ENCODE measurements at places on chromosomes 4 and X.

DNA sequence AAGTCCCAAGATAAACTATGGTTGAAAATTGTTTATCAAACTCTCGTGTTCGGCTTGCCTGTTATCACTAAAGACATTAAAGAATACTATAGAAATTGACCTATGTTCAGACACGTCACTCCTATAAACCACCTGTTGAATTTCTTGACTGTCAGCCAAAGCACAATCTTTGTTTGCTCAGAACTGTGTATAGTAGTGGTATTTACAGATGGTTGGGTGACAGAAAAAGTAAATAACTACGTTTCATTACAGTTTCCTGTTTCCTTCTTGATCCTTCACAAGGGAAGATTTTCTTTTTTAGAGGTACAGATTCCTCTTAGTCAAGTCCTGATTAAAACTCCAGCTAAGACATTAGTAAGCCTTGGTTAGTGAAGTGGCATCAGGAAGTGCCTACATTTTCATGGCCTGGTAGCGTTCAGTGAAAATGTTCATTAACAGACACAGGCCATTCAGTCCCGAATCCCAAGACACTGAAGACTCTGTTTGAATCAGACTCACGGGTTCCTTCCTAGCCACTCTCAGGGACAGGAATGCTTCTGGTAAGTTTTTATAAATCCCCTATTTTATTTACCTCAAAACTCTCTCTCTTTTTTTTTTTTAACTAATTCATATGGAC, at the start of gene SMIM31:
TSS of gene SMIM31 (plus strand) at position 259 of the 616 bp plus-strand sequence. CDS start 16,313 bp downstream, outside the sequence.
- no peak for DNase-seq

DNA sequence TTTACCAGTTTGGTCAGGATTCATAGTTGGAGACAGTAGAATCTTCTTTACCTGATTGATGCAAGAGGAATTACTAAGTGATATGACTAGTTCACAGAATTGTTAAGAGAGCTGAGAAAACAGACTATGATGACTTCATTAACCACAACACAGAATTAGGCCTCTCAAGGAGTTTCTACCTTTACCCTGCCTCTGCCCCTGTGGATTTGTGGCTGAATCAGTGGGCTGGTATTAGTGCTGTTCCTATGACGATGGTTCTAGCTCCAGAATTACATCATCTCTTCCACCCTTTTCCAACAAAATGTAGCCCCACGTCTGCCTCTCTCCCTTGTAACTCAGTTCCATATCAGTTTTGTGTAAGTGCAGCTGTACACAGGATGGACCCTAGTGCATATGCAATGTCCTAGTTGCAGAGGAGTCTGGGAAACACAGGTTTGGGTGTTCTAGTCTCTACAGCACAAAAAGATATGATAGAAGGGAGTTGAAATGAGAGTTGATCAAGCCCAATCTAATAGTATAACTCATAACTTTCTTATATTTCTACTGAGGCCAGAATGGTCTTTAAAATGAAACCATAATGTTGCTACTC, 99.3 kb downstream of the ANXA5 start:
- DNase-seq = peak; percentile 1

DNA sequence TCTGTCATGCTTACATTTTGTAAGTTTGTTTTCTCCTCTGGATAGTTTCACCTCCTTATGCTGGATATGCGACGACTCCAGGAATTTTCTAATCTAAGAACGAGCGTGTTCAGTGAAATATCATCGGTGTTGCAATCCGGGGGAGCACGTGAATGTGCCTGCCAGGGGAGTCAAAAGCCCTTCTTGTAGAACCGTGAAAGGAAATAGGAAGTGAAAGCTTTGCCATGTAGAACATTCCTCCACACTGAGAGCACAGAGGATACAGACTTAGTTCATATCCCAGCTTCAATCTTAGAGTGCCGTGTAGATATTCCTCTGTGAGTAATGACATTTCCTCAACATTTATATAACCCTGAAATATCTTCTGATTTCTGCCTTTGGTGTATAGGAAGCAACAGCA, 121.2 kb downstream of the VEGFC start:
- DNase-seq = no peak

DNA sequence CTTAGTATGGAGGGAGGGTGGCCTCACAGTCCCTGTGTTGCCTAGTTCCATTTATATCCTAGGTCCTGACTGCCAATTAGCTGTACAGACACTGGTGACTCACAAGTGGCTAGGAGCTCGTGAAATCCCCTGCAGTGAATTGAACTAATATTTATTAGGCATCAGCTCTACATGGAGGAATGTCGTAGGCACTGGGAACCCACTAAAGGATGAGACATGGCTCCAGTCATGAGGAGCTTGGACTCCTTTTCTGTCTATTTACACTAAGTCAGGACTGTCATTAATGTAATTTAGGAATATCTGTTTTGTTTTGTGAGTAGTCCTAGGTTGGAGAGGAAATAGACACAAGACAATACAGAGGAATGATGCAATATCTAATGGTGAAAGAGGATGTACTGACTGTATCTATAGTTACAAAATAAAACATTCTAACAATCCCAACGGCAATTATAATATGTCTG, 67.7 kb downstream of the MID1IP1 start:
- DNase-seq = no peak

DNA sequence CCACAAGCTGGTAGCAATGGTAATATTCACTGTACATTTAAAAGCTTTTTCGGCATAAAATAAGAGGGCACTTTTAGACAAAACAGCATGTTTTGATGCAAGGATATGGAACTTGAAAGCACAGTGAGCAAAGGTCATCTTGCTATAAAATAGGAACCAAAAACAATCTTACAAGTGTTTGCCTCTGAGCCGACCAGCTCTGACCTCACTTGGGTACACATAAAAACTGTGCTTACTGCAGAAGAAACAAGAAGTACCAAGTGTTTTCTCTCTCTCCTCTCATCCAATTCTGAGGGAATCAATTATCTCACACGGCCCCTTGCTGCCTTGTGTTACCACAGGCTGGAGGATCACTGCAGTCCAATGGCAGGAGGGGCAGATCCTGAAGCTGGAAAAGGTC, 4.8 kb upstream of the IQSEC2 start:
- DNase-seq = no peak

- no peak for DNase-seq
Measured at GRCh38 chrX:119878740-119879139, 7.1 kb downstream of the NDUFA1 start.

GRCh38 chr4:174222266-174222872, 61.1 kb downstream of the FBXO8 start:
- DNase-seq = no peak

- DNase-seq = no peak
Measured at GRCh38 chrX:112058255-112058654, 24.3 kb downstream of the TRPC5 start.

GRCh38 chr4:79273915-79274314, 51.9 kb downstream of the NAA11 start:
- no peak for DNase-seq

DNA sequence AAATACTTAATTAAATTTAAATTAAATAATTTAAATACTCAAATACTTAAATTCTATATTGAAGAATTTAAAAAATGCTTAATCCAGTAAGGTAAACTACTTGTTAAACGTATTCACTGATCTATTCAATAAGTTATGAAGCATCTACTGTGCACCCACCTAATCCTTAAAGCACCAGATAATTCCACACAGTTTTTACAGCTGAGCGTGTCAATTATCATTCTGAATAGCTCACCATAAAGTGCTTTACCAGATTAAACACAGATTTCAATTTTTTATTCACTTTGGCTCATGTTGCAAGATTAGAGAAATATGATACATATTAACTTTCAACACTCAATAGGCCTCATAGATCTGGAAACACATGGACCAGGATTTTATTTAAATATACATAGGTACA, 79.2 kb upstream of the DDIT4L start:
- DNase-seq = no peak

DNA sequence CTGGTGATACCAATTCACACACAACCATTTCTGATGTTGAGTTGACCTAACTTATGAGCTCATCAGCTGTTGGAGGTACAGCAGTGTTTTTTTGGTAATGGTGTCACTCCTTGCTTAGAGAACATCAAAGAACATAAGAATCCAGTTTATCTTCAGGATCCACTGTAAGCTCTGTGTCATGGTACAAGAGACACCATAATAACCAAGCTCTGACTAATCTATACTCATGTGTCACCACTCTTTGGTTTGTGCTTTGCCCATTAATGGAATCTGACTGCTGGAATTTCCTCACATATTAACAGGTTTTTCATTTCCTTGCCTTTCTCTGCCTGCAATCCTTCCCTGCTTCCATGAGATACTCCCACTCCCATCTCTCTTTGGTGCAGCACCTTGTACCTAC, 735.1 kb upstream of the LCORL start:
- no peak for DNase-seq

DNA sequence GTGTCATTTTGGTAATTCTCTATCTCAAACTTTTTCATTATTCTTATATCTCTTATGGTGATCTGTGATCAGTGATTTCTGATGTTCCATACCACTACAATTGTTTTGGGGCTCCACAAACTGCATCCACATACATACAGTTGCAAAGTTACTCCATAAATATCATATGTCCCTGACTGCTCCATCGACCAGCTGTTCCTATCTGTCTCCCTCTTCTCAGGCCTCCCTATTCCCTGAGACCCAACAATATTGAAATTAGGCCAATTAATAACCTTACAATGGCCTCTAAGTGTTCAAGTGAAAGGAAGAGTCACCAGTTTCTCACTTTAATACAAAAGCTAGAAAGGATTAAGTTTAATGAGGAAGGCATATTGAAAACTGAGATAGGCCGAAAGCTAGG, 108.7 kb downstream of the ANAPC10 start:
- no peak for DNase-seq

DNA sequence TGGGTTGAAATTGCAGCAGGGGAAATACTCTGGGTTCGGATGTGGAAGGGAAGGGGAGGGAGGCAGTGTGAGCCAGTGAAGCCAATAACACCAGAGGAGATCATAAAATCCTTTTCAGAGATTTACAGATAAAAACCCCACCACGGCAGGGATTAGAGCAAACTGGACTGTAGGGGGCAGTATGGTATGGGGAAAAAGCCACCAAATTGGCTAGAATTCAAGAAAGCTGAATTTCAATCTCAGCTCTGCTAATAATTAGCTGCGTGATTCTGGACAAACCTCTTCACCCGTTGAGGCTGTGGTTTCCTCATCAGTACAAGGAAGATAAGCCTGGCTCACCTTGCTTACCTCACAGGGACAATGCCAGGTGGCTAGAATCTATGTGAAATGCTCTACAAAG, 108.1 kb downstream of the ATG4A start:
- no peak for DNase-seq

GRCh38 chr4:37219242-37219641, 25.3 kb upstream of the NWD2 start:
- no peak for DNase-seq

DNA sequence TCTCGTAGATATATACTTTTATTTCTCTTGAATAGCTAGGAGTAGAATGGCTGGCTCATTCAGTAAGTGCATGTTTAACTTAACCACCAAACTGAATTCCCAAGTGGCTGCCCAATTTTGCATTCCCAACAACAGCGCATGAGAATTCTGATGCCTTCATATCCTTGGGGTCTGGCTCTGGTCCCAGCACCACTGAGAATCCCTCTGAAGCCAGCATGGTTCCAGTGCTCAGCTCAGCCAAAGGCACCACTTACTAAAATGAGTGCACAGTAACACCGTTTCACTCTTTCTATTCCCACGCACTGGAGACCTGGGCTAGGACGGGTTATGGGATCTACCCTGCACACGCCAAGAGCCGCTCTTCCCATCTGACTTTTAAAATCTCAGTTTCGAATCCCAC, 60.4 kb downstream of the CASP3 start:
- DNase-seq = no peak

DNA sequence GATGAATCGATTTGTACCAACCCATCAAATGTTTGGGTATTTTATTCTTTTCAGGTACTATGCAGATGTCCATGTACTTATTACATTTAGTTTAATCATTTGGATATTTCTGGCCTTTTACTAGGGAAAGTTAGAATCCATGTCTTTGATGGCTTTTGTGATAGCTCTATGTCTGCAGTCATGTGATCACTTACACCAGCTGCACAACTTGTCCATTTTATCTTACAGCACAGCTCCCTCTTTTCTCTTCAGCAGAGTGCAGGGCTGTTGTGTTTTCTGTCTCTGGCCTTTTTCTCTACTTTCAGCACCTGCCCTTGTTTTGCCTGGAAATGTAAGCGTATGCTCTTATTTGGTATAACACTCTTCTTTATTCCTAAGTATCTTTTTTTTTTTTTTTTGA, 30.6 kb downstream of the WWC2 start:
- no peak for DNase-seq

DNA sequence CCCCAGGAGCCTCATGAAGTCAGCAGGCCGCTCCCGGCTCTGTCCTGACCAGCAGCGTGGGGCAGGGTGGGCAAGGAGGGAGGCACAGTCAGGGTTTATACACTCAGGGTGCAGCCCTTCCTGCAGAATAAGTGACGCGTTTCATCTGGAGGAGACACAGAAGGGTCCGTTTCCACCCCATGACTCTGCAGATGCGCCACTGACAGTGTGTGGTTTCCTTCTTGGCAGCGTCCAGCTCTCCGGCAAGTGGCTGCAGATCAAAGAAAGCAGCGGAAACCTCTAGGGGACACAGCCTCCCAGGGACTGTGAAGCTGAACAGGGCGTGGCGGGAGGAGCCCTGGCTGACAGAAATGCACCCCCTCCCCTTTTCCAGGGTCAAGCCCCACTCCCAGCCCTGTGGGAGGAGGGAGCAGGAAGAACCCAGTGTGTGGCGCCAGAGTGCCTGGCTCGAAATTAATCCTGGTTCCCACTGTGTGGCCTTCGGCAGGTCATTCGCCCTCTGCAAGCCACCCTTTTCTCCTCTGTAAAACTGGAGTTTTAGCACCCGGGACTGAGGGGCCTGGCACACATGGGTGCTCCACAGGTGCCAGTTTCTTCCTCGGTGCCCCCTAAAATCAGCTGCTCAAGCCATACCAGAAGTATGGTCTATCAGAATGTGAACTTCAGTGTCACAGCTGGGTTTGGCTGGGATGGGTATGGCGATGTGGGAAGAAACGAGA, 17.3 kb upstream of the TBC1D14 start:
- no peak for DNase-seq

DNA sequence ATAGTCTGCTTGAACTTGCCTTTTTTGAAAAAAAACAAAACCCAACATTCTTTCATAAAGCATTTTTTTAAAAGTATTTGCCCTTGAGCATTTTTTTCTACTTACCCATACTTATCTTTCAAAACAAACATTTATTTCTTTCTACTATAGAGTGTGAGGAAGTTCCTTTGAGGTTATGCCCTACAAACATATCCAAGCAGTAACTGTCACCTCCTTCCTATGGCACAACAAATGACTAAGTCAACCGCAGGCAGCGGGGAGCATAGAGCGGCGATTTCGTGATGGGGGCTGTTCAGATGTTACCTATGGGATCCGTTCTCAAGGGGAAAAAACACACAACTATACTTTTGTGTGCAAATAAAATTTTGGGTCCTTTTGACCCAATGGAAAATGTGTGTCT, 19.4 kb downstream of the SPRY1 start:
- DNase-seq = no peak

GRCh38 chr4:112897543-112897942, 151.9 kb upstream of the ANK2 start:
- DNase-seq = no peak

Data from stimulated activated CD4-positive, alpha-beta T cell treated with anti-CD3 and anti-CD28 coated beads, Interleukin-12 subunit alpha, Interleukin-12 subunit beta, amount 100 ng/mL, for 48 hours (primary cell).